ENCODE measurements at places on chromosomes 2 and 18.

DNA sequence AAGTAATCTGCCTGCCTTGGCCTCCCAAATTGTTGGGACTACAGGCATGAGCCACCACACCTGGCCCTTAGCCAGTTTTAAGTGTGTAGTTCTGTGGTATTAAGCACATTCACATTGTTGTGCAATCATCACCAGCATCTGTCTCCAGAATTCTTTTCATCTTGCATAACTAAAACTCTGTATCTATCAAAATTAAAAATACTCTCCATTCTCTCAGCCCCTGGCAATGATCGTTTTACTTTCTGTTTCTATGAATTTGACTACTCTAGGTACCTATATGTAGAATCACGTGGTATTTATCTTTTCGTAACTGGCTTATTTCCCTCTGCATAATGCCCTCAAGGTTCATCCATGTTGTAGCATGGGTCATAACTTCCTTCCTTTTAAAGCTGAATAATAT, 45.5 kb upstream of the CAVIN2 start:
- DNase-seq, result peak; percentile 63

DNA sequence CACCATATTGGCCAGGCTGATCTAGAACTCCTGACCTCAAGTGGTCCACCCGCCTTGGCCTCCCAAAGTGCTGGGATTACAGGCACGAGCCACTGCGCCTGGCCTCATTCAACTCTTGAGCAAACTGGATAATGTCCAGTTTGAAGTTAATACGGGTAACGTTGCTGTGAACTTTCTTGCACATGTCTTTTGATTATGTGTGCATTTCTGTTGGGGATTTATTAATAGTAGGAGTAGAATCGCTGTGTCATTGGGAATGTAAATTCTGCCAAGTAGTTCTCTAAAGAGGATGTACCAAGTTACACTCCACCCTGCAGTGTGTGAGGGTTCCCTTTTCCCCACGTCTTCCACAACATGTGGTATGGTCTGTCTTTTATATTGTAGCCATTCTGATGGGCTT, 6.2 kb downstream of the IMPA2 start:
- no peak for DNase-seq

DNA sequence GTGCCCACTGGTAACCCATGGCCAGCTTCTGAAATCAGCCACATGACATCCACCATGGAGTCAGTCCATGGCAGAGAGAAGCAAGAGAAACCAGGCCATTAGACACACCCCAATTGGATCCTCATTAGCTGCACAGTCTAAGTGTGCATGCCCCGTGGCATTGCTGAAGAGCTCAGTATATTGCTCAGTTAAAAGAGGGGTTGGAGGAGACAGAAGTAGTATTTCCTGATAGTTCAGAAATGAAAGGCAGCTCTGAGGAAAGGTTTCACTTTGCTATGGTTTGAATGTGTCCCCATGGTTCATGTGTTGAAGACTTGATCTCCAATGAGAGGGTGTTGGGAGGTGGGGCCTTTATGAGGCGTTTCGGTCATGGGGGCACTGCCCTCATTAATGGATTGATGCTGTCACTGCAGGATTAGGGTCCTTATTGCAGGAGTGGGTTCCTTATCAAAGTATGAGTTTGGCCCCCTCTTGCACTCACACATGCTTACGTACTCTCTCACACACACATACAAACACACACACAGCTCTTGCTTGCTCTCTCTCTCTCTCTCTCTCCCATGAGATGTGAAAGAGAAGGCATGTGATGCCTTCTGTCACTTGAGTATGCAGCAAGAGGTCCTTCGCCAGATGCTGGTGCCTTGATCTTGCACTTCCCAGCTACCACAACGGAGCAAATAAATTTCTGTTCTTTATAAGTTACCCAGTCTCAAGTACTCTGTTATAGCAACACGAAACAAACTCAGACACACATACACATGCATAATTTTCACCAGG, 58.0 kb downstream of the TMEM163 start:
- DNase-seq, result no peak

- DNase-seq, result no peak
These were observed 16.9 kb downstream of the ALMS1 start for GRCh38 chr2:73402386-73403103.

DNA sequence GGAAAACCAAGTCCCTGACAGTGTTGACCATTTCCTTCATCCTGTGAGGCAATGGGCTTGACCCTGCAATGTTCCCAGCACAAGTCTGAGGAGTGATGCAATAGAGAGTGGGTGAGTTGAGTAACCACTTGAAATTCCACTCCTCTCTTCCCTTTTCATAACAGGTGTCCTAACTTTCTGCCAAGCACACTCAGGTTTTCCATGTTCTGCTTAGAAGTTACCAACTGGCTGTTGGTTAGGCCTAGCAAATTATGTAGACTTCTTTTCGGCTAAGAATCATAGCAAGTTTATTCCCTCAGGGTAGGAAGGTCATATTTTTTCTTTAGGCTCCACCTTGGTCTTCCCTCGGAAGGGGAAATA, 11.5 kb downstream of the GNLY start:
- DNase-seq, result peak; percentile 42

DNA sequence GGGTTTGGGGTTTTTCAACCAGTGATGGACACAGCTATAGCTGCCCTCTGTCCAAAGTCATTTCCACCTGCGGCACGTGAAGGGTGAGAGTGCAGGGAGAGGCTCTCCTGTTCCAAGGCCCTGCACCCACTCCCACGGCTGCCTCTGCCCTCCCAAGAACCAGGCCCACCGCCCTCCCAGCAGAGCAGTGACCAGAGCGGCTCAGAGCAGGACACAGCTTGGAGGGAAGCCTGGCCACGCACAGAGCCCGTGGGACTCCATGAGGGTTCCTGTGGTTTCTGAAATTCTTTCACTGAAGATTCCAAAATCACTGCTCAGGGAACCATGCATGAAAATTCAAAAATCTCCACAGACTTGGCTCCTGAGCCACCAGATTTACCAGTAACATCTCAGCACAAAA, 67.3 kb upstream of the SALL3 start:
- no peak for DNase-seq

GRCh38 chr2:9912468-9912867, 39.0 kb upstream of the GRHL1 start:
- DNase-seq, result no peak

- DNase-seq, result peak; percentile 71
These were observed 102.3 kb upstream of the EPB41L5 start for GRCh38 chr2:119910566-119910965.

DNA sequence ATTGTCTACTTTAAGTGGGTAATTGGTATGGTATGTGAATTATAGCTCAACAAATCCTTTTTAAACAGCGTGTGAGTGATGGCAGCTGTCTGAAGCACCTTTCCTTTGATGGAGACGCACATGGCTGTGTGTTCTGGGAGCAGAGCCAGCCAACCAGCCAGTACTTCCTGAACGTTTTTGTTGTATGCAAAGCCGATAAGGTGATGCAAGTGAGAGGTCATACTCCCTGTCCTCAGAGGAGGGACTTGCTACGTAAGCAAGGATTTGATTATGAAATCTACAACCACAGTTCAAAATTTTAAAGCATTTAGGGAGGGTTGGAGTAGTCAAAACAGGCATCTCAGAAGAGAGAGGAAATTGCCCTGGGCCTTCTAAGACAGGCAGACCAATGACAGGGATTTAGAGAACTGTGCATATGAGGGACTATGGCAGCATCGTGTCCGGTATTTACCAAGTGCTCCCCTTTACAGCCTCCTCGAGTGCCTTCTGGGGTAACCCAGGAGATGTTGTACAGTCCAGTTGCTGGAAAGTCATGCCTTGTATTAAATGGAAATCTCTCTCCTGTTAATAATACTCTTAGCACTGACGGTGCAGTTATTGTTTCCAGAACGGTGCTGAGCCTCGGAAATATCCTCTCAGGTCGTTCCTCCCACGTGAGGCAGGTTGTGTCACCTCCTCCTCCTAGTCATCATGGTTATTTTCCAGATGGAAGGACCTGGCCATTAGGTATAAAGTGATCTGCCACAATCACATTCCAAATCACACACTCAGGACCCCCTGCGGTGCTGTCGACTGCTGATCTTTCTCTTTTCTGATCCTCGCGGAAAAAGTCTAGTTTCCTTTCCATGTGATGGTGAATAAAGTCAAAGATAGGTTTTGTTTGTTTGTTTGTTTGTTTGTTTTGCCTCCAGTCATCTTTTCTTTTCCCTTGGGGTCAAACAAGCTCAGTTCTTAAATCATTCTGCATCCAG, 28.4 kb downstream of the ARHGEF4 start:
- DNase-seq, result peak; percentile 91

DNA sequence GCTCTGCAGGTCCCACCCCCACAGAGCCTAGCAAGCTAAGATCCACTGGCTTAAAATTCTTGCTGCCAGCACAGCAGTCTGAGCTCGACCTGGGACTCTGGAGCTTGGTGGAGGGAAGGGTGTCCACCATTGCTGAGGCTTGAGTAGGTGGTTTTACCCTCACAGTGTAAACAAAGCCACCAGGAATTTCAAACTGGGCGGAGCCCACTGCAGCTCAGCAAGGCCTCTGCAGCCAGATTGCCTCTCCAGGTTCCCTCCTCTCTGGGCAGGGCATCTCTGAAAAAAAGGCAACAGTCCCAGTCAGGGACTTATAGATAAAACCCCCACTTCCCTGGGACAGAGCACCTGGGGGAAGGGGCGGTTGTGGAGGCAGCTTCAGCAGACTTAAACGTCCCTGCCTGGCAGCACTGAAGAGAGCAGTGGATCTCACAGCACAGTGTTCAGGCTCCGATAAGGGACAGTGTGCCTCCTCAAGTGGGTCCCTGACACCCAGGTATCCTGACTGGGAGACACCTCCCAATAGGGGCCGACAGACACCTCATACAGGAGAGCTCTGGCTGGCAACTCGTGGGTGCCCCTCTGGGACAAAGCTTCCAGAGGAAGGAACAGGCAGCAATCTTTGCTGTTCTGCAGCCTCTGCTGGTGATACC, 20.0 kb upstream of the NEMP2 start:
- DNase-seq, result no peak

GRCh38 chr2:31337860-31338259, 76.7 kb downstream of the XDH start:
- no peak for DNase-seq

DNA sequence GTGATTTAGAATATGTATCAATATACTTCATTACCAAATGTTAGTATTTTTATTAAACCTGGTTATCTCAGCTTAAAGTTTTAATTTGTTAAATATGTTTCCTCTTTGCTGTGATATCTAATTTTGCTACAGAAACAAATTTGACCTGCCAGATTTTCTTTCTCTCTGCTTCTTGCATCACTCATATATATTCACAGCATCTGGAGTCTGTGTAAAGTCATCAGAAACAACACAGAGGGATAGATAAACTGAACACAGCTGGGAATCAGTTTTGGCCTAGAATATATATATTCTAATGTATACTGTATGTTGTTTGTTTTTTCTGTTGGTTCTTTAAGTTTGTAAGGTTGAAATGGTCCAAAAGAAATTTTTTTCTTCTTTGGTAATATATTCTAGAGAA, 8.5 kb downstream of the PSMD14 start:
- DNase-seq, result no peak

DNA sequence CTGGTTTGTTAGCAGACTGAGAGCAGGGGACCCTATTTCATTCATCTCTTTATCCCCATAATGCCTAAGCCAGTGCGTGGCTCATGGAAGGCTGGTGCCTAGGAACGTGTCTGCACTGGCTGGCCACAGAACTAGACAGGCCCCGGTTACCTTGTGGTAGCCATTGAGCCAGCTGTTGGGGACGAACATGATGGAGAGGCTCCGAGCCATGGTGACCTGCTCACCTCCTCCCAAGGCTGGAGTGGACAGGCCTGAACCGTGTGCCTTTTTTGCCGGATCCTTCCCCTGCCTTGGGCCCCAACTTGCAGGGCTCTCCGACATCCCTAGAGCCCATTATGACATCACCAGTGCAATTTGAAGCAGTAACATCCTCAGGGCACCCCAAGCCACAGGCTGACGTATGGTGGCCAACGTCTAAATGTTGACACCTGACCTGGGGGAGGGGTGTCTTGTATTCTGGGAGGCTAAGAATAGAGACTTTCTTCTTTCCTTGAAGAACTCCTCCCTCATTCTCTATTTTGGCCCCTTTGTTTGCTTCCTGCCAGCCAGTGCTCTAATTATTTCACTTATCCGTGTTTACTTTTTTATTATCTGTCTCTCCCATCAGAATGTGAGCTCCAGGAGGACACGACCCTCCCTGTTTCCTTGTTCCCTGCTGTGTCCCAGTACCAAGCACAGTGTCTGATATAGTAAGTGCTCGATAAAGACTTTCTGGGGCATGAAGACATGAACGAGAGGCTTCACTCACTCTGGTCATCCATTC, 12.2 kb upstream of the DNPEP start:
- DNase-seq, result no peak

- DNase-seq, result no peak
These were observed 8.2 kb downstream of the BCL2 start for GRCh38 chr18:63311118-63312018.
